ENCODE measurements at places on chromosomes 6 and 20. TPM values are rescaled to one million over a fixed set of nuclear protein-coding genes. Genes with fewer than 3 reads are reported as not detected.

The FAM209B gene
- not detected for total RNA-seq

- DNase-seq: no peak
Observed at GRCh38 chr20:60192326-60192725, 234.1 kb downstream of the CDH26 start.

The DNAH8 gene
- total RNA-seq: not detected

- DNase-seq: no peak
Observed at GRCh38 chr6:46293641-46294316, 123.0 kb upstream of the ENPP5 start.

DNA sequence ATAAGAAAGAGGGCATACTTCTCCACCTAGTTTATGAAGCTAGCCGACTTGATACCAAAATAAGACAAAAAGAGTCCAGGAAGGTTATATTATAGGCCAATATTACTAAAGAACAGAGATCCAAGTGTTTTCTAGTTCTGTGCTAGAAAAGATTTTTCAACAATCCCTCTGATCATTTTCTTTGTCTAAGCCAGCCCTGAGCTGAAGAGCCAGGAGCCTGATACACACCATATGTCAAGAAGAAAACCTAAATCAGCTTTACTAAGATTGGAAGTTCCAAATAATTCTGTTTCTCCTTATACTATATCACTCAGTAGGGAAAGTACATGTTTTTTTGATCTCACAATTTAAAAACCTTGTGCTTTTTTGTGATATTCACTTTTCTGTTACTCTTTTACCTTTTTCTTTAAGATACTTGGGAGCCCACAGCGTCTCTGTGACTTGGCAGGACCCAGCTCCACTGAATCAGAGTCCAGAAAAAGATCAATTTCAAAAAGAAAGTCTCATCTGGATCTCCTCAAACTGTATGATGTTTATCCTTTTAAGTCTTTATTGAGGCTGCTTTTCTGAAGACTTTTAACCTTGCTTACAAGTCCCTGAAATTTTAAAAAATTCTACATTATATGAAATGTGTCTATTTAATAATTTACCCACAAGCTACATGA is 43.0 kb upstream of the PBOV1 start:
- DNase-seq: no peak

DNA sequence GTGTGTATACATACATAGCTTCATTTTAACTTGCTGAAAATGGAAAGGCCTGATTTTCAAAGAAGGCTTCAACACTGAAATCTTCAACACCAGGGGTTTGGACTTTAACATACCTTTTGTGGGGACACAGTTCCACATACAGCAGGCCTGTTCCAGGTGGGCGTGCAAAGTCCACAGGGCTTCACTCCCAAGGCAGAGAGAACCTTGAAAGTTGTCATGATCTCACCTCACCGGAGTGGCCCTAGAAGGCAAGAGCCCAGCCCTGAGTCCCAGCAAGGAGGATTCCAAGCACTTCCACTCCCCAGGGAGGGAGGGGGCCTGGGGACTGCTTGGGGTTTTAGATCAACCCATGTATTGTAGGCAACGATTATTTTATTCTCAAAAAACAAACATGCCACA is 47.2 kb downstream of the TMEM242 start:
- no peak for DNase-seq

The TRIM31 gene
- total RNA-seq: not detected

The TMEM244 gene
- 2.7 TPM for total RNA-seq

The NPEPL1 gene
- 3.9 TPM for total RNA-seq

GRCh38 chr20:52426856-52427255 is 235.3 kb upstream of the ZFP64 start:
- DNase-seq: no peak

DNA sequence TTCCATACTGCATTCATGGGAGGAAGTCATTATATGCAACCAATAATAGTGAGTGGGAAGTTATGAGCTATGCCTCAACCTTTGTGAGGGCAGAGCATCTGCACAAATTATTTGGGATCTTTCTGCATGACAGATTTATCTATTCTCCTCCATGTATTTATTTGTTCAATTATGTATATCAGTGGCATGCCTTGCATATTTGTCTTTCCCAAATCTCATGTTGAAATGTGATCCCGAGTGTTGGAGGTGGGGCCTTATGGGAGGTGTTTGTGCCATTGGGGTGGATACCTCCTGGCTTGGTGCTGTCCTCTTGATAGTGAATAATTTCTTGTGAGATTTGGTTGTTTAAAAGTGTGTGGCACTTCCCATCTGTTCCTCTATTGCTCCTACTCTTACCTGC is 1246.0 kb upstream of the CITED2 start:
- no peak for DNase-seq

The C20orf202 gene
- total RNA-seq: not detected

DNA sequence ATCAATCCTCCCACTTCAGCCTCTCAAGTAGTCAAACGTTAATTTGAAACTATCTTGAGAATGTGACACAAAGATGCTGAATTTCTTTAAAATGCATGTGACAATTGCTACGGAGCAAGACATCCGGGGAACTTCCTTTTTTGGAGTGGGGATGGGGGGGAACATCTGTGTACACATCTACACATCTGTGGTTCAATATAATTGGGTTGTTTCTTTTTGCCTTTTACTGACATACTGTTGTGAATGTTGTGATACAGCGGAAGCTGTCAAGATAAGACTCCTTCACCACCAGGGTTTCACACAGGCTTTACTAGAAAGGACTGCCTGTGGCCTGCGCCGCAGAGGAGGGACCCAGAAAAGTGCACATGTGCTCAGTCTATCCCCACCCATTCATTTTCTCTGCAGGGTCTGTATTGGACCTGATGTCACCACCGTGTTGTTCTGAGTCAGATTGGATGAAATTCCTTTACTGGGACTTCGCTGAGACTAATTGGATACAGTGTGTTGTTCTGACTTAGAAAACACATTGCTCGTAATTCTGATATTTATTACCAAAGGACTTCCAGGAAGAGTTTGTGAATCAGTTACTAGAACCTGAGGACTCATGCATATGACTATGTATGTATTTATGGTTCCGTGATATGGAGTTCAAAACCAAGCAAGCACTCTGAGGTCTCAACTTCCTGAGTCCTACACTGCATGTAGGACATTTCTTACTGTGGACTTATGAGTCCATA is 98.7 kb upstream of the SGK1 start:
- DNase-seq: no peak

The IYD gene
- under 0.01 TPM for total RNA-seq

GRCh38 chr20:51696304-51697071 is 71.7 kb downstream of the ATP9A start:
- DNase-seq: peak; percentile 37

- no peak for DNase-seq
Observed at GRCh38 chr6:5562277-5562676, 301.0 kb downstream of the FARS2 start.

DNA sequence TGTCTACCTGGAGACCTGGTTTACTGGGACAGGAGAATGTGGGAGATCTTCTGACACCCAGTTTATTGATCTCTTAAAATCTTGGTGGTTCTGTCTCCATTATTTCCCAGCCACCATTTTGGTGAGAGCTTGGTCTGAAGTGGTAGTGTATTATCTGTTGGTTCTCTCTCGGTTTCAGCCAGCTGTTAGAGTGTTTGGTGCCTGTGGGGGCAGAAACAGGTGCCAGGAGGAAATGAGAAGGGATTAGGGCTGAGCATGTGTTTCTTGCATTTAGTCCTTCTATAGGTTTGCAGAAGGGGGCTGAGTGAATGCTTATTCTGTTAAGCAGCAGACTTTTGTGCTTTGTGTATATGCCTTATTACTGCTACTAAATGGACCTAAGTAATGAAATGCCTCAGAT is 9.6 kb downstream of the JARID2 start:
- DNase-seq: no peak

- no peak for DNase-seq
Observed at GRCh38 chr6:94361304-94362060, 942.1 kb upstream of the EPHA7 start.

The ESF1 gene
- 26.9 TPM for total RNA-seq

DNA sequence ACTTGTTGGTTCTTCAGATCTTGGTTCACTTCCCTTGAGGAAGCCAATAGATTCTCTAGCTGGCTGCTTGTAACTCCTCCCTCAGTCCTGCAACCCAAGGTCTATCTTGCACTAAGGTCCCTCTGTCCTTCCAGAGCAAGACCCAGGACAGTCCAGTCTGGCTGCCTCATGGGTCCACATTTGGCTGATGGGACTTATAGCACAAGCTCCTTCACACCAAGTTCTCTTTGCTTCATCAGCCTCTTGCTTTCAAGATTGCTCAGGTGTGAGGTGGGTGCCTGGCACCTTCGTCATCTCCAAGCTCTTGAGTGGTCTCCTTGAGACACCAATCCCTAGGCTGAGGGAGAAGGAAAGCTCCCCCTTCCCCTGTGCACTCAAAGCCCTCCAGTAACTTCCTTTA is 28.3 kb downstream of the NSFL1C start:
- no peak for DNase-seq

The PGM3 gene
- total RNA-seq: 59.8 TPM

- DNase-seq: no peak
Observed at GRCh38 chr6:69907981-69908498, 41.7 kb downstream of the COL19A1 start.

DNA sequence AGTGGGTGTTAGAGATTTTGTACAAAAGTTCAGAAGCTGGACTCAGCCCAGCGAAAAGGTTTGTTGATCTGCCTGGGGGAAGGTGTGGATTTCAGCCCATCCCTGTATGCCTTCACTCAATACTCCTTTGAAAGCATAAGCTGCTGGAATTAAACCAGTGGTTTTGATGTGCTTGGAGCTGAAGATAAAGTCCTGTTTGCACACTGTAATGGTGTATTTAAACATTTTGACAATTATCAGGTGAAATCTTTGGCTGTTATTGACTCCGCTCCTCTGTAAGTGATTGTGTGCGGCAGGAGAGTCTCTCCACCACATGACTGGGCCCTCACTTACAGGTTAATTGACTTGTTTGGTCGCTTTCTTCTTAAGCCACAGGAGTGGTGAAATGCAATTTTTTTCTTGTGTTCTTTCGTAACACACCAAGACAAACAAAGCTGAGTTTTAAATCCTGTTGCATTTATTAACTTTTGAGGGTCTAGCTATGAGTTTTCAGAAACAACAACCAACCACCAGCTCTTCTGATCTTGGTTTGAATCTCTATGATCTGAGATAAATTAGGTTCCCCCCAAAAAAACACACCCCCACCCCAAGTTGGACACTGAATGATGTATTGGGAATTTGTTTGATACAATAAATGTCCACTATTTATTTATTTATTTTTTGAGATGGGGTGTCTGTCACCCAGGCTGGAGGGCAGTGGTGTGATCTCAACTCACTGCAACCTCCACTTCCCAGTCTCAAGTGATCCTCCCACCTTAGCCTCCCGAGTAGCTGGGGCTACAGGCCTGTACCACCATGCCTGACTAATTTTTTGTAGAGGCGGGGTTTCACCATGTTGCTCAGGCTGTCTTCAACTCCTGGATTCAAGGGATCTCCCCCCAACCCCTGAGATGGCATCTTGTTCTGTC is 46.3 kb upstream of the NCOA3 start:
- DNase-seq: no peak

GRCh38 chr6:33192671-33193602 is 670 bp upstream of the COL11A2 start:
- DNase-seq: peak; percentile 39

GRCh38 chr6:47000842-47001241 is 41.3 kb downstream of the ADGRF1 start:
- DNase-seq: no peak

GRCh38 chr6:105601541-105602236 is 198.8 kb upstream of the PREP start:
- peak; percentile 95 for DNase-seq

The OR2B6 gene
- total RNA-seq: not detected

DNA sequence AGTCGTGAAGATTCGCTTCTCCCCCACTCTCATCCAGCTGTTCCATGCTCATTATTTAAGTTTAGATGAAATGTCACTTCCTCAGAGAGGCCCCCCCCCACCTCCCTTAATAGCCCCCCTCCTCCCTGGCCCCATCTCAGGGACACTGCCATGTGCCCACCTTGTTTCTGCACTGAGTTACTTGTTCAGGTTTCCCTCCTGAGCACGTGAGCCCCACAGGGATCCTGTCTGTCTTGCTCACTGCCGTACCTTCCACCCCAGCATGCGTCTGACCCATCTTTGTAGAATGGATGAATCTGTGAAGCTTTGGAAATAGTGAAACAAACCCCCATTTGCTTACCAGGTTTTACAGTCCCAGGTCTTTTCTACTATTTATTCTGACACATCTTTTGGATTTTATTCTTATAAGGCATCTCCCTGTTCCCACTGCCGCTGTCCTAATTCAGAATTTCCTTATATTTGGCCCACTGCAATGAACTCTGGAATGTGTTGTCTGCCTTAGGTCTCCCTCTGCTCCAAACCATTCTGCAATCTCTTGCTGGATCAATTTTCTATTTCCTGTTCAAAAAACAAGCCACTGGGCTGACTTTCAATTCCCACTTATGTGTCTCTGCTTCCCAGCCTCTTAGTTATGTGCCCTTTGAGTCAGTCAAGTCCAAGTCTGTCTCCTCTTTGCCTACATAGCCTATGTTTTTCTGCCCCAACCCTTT is 136.5 kb upstream of the ECI2 start:
- no peak for DNase-seq

The ETV7 gene
- total RNA-seq: 0.69 TPM

DNA sequence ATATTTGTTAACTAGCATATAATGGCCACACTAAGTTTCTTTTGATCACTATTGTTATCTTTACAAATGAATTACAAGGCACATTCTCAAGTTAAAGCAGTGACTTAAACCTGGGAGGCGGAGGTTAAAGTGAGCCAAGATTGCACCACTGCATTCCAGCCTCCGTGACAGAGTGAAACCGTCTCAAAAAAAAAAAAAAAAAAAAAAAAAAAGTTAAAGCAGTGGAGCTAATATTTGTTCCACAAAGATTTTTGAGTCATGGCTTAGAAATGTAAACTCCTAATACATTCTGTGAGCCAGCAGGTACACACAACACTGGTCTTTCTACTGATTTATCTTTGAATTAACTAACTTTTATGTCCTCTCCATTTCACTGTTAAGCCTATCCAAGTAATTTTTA is 221.7 kb upstream of the HTR1E start:
- DNase-seq: no peak

DNA sequence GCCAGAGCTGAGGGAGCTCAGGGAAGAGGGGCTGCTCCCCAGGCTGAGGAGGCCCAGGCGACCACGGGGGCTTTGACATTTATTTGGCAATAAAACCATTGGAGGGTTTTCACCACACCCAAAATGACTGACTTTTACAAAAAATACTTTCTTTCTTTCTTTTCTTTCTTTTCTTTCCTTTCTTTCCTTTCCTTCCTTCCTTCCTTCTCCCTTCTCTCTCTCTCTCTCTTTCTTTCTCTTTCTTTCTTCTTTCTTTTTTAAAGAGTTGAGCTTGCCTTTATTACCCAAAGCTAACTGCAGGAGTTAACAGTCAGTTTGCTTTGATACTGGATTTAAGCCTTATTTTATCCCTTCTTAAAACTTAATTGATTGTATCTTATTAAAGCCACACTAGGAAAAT is 17.2 kb downstream of the SNX9 start:
- no peak for DNase-seq
